NCI-H146 (cell line): ENCODE measurements at places on chromosomes 4 and X.

- DNase-seq, result no peak
Observed at GRCh38 chrX:74207539-74207938, 96.4 kb upstream of the ZCCHC13 start.

DNA sequence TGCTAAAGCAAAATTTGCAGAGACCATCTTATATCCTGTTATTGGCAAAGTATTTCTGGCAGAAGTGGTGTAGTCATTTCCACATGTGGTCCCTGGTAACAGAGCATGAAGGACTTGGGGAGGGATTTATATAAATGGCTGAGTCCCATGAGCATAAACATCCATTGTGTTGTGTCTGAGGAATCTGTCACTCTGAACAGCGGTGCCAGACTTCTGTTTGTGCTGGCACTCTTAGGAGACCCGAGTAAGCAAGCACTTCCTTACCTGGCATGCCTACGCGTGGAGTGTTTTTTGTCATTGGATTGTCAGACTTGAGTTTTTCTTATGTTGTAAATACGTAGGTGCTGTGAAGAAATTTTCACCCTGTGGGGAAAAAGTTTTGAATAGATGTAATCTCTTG is 285.9 kb downstream of the ARHGAP10 start:
- no peak for DNase-seq

GRCh38 chr4:74544655-74545361 is 99.9 kb downstream of the AREG start:
- DNase-seq, result no peak

GRCh38 chr4:20529691-20530090 is 170.6 kb upstream of the PACRGL start:
- DNase-seq, result no peak

GRCh38 chr4:173534434-173534833 is 4.4 kb upstream of the HAND2 start:
- DNase-seq, result no peak

DNA sequence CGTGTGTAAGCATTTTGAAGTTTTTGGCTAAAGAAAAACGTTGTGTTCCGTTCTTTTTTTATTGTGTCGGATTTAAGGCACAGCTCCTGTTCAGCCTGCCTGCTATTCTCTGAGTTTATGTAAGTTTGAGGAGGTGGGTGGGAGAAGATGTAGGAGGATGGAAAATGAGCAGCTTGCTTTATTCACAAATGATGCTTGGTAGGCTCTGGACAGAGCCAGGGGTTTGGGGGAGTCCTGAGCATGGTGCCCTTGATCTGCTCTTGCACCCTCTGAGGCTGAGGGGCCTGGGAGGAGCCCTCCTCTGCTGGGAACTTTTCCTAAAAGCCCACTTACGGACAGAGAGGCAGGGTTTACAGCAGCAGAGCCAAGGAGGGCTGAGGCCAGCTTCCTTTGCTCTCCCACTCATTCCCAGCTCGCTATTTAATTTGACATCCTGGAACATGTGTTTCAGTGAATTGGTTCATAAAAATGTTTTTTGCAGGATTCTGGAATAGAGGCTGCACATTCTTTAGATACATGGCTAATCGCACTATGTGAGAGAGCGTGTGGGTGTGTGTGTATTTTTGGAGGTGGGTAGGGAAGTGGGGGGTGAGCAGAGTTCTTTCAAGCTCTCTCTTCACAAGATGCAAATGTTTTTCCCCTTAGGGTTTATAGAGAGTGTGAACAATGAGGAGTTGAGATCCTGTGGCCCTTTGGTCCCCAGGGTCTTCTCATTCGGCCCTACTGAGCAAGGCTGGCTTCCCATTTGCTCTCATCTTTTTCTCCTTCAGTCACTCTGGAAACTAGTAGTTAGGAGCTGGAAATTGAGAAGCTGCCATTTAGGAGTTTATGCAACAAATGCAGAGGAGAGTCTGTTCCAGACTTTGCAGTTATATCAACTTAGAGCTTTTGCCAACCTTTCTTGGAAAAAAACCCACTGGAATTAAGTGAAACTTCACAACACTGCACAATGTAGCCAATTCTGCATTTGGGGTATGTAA is 32.1 kb downstream of the TMEM131L start:
- no peak for DNase-seq

DNA sequence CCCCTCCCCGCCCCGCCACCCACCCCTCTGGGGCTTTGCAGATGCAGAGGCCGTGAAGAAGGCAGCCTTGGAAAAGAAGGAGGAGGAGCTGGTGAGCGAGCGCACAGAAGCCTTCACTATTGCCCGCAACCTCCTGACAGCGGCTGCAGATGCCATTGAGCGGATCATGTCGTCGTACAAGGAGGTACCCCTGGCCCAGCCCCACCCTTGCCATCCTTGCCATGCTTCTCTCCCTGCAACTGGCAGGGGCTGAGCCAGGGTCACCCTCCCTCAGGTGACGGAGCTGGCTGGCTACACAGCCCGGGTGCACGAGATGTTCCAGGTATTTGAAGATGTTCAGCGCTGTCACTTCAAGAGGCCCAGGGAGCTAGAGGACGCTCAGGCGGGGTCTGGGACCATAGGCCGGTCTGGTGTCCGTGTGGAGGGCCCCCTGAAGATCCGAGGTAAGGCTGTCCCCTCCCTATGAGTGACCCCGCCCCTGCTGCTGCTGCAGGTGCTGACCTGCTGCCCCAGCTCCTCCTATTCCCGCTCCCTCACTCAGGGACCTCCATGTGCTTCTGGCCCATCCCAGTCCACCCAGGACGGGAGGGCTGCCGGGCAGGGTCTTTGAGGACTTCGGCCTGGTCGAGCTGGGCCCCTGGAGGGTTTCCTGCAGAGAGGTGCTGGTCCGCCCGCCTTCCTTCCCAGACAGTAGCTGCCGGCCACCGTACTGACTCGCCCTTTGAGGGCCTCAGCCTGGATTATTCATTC is 11.6 kb downstream of the ABCD1 start:
- DNase-seq, result no peak

DNA sequence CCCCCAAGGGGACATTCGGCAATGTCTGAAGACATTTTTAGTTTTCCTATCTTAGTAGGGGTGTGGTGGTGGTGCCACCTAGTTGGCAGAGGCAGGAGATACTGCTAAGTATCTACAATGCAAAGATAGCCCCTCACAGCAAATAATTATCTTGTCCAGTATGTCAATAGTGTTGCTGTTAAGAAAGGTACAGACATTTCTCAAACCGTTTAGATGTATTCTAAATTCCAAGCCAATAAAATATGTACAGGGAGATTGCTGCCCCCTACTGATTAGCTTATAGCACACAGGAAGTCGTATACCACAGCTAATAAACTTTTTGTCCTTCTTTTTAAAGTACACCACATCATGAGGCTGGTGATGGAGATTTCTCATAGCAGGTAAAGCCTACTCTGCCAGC is 260.5 kb downstream of the TMA16 start:
- no peak for DNase-seq

DNA sequence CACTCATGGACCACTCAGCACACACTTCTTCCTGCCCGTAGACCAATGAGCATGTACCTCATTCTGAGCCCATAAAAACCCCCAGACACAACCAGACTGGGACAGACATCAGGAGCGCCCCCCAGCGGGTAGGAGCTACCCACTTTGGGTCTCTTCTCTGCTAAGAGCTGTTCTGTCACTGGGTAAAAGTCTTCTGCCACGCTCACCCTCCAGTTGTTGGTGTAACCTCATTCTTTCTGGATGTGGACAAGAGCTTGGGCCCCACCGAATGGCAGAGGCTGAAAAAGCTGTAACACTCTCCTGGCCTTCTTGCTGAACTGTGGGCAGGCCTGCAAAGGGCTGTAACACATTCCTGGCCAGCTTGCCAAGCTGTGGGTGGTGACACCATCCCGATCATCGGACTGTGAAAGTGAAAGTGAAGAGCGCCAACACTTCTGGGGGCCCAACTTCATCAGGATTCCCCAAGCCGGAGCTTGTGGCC is 137.6 kb downstream of the TECRL start:
- DNase-seq, result peak; percentile 26

GRCh38 chrX:107632346-107632745 is 4.0 kb downstream of the PRPS1 start:
- no peak for DNase-seq

GRCh38 chr4:86841309-86841708 is 7.9 kb downstream of the SLC10A6 start:
- DNase-seq, result no peak

DNA sequence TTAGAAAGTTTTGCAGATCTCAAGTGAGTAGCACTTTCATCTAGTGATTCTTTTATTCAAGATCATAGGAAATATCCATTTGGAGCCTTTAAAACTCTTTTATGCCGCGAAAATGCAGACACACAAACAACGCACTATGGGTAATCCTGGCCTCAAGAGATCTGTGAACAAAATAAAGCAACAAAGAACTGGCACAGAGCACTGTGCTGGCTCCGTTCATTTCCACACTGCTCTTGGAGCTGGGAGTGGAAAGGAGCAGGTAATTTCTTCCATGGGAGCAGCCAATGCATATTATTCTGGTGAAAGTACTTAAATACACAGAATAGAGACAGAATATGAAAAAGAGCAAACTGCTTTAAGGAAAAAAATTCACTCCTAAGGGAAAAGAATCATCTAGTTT is 172.7 kb upstream of the FRG1 start:
- no peak for DNase-seq

DNA sequence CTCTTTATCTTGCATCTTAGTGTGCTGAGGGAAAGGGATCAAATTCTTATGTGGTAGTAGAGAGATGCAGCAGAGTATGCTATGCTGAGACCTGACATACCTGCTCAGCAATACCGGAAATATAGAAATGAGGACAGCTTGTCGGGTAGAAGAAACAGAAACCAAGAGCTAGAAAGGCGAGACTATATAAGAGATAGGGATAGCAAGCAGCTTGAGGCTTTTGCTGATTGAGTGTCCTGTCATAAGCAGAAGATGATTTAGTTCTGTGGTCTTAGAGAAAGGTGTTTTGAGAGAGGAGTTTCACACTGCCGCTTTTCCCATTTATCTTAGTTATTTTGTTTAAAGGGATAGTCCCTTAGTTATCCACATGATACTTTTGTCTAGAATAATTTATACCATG is 31.7 kb downstream of the USP9X start:
- DNase-seq, result no peak

GRCh38 chr4:12421364-12421763 is 992.7 kb upstream of the HS3ST1 start:
- no peak for DNase-seq

DNA sequence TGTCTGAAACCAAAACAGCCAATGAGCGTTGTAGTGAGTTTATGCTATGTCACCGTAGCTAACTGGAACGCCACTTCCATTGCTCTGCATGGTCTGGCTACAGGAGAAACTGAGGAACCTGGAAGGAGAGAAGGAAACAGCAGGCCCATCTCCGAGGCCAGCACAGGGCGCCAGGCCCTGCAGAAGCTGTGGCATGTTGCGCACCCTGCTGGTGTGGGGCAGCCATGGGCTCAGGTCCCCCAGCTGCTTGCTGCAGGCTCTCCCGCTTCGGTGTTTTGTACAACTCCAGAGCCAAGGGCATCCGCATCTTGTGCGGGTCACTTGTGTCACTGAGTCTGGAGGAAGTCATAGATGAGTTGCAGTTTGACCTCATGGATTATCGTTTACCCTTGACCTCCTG is 89.2 kb downstream of the AFAP1 start:
- no peak for DNase-seq

- no peak for DNase-seq
Observed at GRCh38 chr4:31175242-31175910, 455.2 kb downstream of the PCDH7 start.

GRCh38 chr4:131644619-131645018 is 1504.5 kb upstream of the PCDH10 start:
- DNase-seq, result no peak

DNA sequence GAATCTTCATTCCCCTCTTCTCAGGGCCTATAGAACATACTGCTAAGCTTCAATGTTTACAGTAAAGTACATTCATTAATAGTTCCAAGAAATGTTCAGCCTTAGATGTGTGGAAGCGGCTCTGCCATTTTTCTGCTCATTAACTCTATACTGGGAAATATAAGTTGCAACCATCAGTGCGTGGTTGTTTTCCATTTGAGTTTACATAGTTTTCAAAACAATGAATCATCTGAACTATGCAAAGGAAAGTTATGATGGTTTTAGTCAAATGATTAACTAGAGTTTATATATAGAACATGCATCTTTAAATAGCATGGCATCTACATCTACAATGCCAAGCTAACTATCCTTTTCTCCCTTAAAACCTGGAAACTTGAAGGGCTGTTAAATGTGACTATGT is 29.6 kb downstream of the LEF1 start:
- DNase-seq, result no peak

GRCh38 chrX:69032601-69033000 is 132.7 kb downstream of the PJA1 start:
- no peak for DNase-seq

DNA sequence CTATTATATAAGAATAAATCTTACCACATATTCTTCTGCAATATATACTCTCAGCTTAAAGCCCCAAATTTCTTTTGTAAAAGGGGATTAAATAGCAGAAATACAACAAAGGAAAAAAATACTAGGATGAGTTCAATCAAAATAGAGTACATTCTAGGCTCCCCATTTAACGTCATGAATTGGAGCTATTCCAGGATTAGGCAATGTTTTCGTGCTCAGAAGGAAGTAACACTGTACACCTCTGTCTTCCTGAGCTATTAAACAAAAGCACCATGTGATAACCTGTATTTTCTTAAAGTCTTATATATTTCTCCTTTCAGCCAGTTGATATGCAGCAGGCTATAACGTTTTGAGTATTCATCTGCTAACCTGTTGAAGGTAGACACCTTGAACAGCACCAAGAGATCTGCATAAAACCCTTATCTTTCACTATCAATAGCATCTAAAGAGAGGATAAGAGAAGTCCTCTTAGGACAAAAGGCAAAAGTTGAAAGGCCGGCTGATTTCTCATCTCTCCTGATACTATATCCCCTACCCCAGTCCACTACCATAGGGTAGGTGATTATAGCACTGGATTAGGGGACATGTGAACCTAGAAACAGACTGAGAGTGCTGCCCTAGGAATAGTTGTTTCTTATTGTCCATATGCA is 31.5 kb downstream of the TEC start:
- DNase-seq, result no peak

DNA sequence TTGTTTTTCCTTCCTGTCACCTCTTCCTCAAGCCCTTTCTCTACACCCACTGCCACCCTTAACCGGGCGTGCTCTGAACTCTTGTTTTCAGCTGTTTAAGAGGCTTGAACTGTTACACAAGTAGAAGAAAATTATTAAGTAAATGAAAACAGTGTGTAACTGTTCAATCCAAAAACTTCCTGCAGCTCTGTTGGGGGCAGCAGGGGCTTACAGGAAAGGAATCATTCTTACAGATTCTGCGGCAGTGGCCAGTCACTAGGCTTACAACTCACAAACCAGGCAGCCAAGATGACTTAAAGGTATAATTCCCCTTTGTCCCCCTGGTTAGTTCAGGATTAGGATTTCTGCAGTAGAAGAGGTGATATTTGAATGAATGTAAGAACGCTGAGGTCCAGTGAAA is 70.2 kb upstream of the ETNPPL start:
- no peak for DNase-seq
